ENCODE measurements at places on chromosomes 4 and X. TPM values are rescaled to one million over a fixed set of nuclear protein-coding genes. Genes with fewer than 3 reads are reported as not detected.

KCNIP4 gene
- not detected for total RNA-seq

IL3RA gene
- total RNA-seq = 19.2 TPM

SSX2B gene
- total RNA-seq = not detected

TRPC5OS gene
- total RNA-seq = not detected

EPHA5 gene
- total RNA-seq = 0.11 TPM

DRP2 gene
- 0.74 TPM for total RNA-seq

IL15 gene
- total RNA-seq = 5.6 TPM

TSPAN7 gene
- 40.7 TPM for total RNA-seq

MMRN1 gene
- total RNA-seq = 37.4 TPM

DGAT2L6 gene
- total RNA-seq = not detected

ANOS1 gene
- 44.2 TPM for total RNA-seq

SFRP2 gene
- total RNA-seq = 7.4 TPM

GPR173 gene
- 4.6 TPM for total RNA-seq

OR13H1 gene
- not detected for total RNA-seq

TGIF2LX gene
- total RNA-seq = not detected

DNA sequence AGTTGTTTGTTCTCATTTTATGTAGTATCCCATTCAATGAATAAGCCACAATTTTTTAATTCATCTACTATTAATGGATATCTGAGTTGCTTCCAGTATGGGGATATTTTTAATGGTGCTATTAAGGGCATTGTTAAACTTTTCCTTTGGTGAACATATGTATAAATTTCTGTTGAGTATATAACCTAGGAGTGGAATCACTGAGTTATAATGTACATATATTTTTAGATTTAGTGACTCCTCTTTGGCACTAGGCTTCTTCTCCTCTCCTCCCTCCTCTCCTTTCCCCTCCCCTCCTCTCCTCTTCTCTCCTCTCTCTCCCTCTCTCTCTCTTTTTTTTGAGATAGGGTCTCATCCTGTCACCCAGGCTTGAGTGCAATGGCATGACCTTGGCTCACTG lies 26.4 kb downstream of the RBM47 start:
- H3K27ac ChIP-seq = no peak overlapping the region
- DNase-seq = no peak
- H3K36me3 ChIP-seq = no peaks in the 10 kb centered on the region
- no peaks in the 10 kb centered on the region for H3K27me3 ChIP-seq
- H3K4me1 ChIP-seq = no peaks in the 10 kb centered on the region

DNA sequence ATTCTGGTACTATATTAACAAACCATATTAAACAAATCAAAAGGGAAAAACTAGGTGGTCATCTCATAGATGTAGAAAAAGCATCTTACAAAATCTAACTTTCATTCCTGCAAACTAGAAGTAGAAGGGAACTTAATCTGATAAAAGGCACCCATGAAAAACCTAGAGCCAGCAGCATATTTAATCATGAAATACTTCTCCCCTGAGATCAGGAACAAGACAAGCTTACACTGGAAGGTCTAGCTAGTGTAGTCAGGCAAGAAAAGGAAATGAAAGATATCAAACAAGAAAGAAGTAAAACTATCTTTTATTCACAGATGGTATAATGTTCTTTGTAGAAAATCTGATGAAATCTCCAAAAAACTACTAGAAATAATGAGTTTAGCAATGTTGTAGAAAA lies 41.2 kb downstream of the ATP10D start:
- H3K36me3 ChIP-seq = peaks cover 2% of the 10 kb centered on the region
- H3K4me1 ChIP-seq = peaks cover 2% of the 10 kb centered on the region
- H3K4me3 ChIP-seq = no peak overlapping the region
- H3K27ac ChIP-seq = no peak overlapping the region
- H3K27me3 ChIP-seq = no peaks in the 10 kb centered on the region

DNA sequence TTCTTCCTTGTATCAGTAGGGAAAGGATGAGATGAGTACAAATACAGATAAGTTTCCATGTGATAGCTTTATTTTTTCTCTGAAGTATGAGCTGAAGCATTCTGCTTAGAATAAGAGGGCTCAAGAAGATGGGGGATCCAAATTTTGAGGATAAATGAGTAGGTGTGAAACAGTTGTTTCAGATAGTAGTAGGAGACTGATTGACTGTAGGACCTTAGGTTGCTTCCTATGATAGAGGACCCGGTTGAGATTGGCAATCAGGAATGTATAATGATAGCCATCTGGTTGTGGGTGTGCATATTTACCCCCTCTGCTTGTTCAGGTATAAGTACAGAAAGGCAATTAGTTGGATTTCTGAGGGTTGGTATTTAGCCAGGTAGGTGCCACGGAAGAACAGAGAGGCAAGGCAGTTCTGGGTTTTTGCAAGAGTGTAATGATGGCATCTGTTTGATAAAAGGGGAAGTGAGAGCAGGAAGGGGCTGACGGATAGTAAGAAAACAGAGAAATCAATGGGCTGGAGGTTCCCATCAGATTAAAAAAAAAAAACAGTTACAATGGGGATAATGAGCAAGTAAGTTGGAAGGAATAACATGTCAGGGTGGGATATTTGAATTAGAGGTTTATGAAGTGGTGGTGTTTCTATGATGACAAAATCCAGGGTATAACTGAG lies 13.7 kb downstream of the OCRL start:
- no peak overlapping the region for H3K4me3 ChIP-seq
- H3K27ac ChIP-seq = no peak overlapping the region
- H3K4me1 ChIP-seq = no peaks in the 10 kb centered on the region
- H3K27me3 ChIP-seq = peaks cover 3% of the 10 kb centered on the region
- DNase-seq = no peak

DNA sequence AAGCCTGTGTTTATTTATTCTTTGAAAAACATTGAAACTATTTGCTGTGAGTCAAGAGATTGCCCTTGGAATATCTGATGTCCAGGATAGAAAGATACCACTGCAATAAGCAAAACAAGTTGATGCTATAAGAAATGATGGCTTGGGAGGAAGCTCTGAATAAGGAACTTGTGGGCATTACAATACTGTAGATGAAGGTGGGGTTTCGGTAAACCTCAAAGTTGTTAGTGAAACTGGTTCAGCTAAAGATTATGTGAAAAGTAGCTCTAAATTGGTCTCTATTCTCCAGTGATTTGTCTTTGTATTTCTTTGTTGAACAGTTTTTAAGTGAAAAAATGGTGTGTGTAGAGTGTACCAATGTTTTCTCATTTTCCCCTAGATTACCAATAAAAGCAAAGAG lies 128.7 kb downstream of the AKAP4 start:
- no peaks in the 10 kb centered on the region for H3K36me3 ChIP-seq
- DNase-seq = no peak
- peaks cover 8% of the 10 kb centered on the region for H3K27me3 ChIP-seq

GRCh38 chr4:112765317-112765974 lies 128.5 kb downstream of the LARP7 start:
- H3K27ac ChIP-seq = peak overlapping the region; percentile 18
- no peaks in the 10 kb centered on the region for H3K27me3 ChIP-seq
- no peak overlapping the region for H3K4me3 ChIP-seq
- H3K4me1 ChIP-seq = no peaks in the 10 kb centered on the region
- H3K36me3 ChIP-seq = no peaks in the 10 kb centered on the region
- no peak for DNase-seq

- H3K4me1 ChIP-seq = no peaks in the 10 kb centered on the region
- H3K27me3 ChIP-seq = no peaks in the 10 kb centered on the region
- H3K4me3 ChIP-seq = no peak overlapping the region
These were observed 587.9 kb downstream of the TLL1 start for GRCh38 chr4:166460769-166461550.

DNA sequence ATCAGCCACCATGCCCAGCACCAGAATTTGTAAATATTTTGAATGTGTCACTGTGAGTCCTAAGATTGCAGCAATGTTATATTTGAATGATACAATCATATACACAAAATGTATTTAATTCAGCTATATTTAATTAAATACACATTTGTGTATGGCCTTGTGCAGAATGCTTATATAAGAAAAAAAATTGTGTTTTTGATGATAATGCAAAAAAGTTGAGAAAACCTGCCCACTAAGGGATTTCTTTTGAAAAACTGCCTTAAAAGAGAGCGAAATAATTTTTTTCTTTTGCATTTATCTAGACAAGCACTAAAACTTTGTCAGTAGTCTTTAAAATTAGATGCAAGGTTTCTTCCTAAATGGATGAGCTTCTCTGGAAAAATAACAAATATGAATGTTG lies 68.1 kb upstream of the OTUD4 start:
- H3K4me1 ChIP-seq = no peaks in the 10 kb centered on the region
- no peak overlapping the region for H3K27ac ChIP-seq
- H3K36me3 ChIP-seq = no peaks in the 10 kb centered on the region
- no peaks in the 10 kb centered on the region for H3K27me3 ChIP-seq
- DNase-seq = no peak
- H3K4me3 ChIP-seq = no peak overlapping the region

- no peaks in the 10 kb centered on the region for H3K4me1 ChIP-seq
- H3K27ac ChIP-seq = peak overlapping the region; percentile 56
- no peak for DNase-seq
- H3K36me3 ChIP-seq = no peaks in the 10 kb centered on the region
- no peaks in the 10 kb centered on the region for H3K27me3 ChIP-seq
- no peak overlapping the region for H3K4me3 ChIP-seq
These were observed 90.2 kb upstream of the PDLIM3 start for GRCh38 chr4:185625503-185625902.

DNA sequence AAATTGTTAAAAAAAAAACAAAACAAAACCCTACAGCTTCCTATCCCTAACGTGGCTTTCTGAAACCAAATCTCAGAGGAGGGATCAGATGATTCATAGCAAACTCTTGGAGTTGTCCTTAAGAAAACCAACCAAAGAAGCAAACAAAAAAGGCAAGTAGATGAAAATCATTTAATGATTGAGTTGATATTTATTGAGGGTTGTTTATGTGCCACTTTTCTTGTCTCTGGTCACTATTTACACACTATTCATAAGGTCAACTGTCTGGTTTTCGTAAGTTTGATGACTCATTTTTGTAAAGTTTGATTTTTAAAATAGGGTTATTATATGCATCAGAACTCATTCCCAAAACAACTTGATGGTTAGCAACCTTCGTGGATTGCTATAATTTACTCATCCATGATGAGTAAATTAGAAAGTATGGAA lies 133.4 kb downstream of the UNC5C start:
- no peaks in the 10 kb centered on the region for H3K36me3 ChIP-seq
- no peak overlapping the region for H3K4me3 ChIP-seq
- no peak for DNase-seq
- no peaks in the 10 kb centered on the region for H3K27me3 ChIP-seq

GRCh38 chr4:2817701-2818350 lies 24.9 kb downstream of the SH3BP2 start:
- no peaks in the 10 kb centered on the region for H3K27me3 ChIP-seq
- peak; percentile 56 for DNase-seq
- peak overlapping the region; percentile 51 for H3K4me3 ChIP-seq
- no peaks in the 10 kb centered on the region for H3K36me3 ChIP-seq
- peaks cover 19% of the 10 kb centered on the region for H3K4me1 ChIP-seq
- peak overlapping the region; percentile 68 for H3K27ac ChIP-seq

DNA sequence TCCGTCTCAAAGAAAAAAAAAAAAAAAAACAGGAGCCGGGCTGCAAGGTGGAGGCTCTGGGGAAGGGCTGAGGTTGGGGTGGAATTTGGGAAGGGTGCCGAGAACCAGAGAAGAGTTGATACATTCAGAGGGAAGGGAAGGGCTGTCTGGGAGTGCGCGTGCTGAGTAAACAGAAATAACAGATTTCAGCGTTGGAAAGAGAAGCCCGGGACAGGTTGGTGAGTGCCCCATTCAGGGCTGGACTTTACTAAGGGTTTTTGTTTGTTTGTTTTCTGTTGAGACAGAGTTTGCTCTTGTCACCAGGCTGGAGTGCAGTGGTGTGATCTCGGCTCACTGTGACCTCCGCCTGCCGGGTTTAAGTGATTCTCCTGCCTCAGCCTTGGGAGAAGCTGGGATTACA lies 1.7 kb upstream of the IL3RA start:
- no peaks in the 10 kb centered on the region for H3K27me3 ChIP-seq
- H3K36me3 ChIP-seq = no peaks in the 10 kb centered on the region
- H3K4me1 ChIP-seq = no peaks in the 10 kb centered on the region
- DNase-seq = no peak
- H3K27ac ChIP-seq = no peak overlapping the region

DNA sequence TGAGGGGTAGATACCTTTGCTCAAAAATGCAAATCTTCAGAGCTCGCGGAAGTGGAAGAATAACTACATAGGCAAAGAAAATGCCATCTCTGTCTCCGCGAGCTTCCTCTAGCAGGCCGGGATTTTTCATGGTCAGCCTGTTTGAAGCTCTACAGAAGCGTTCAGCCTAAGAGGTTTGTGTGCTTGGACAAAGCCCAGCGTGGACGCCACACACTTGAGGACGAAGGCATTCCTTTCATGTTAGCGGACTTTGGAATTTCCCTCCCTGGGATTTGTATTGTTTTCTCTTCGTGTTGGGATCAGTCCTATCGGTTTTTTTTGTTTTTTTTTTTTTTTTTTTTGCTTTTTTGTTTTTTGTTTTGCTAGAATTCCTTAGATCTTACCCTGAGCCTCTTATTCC lies 53.7 kb downstream of the SMIM31 start:
- no peak overlapping the region for H3K4me3 ChIP-seq
- no peaks in the 10 kb centered on the region for H3K4me1 ChIP-seq
- no peaks in the 10 kb centered on the region for H3K36me3 ChIP-seq

DNA sequence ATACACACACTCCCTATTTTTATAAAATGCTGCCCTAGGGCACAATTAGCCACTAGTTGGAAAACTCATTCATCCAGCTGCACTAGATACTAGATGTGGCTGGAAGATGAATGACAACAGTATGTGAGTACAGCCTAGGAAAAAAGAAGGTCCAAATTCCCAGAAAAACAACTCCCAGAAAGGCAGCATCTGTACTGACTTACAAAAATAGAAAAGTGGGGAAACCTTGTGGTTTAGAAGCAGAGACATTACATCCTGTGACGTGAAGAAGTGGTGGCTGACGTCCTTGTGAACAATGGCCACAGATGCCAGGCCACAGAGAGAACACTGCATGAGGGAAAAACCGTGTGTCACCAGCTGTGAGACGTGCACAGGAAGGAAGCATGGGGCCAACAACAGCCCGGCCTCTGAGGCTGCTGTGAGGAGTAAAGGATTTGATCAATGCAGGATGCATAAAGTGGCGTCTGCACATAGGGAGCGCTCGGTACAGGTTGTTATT lies 81.2 kb downstream of the SPRY1 start:
- no peaks in the 10 kb centered on the region for H3K27me3 ChIP-seq
- H3K36me3 ChIP-seq = no peaks in the 10 kb centered on the region
- DNase-seq = peak; percentile 28
- H3K4me1 ChIP-seq = peaks cover 10% of the 10 kb centered on the region

DNA sequence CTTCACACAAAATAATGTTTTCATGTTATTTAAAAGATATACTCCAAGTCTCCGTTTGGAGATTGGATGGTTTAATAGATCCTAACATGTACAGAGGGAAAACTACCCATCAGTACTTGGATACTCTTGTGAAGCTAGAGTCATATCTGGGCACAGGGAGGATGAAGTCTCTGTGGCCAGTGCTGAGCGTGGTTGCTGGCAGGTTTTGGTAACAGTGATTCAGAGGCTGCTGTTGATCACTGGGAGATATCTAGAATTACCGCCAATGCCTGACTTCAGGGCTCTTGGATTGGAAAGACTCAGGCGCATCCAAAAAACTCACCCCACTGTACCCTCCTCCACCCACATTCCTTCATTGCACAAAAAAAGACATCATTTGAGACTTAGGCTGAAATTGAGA lies 107.2 kb upstream of the PGRMC2 start:
- no peak overlapping the region for H3K27ac ChIP-seq
- no peaks in the 10 kb centered on the region for H3K36me3 ChIP-seq
- DNase-seq = no peak
- no peaks in the 10 kb centered on the region for H3K27me3 ChIP-seq

GRCh38 chrX:153333821-153334653 lies at the start of gene ZNF275:
Gene ZNF275 (plus strand): TSS chrX:153334153. CDS start chrX:153336680, 2,527 bp downstream.
- peak within 1 kb of the TSS; percentile 60 for H3K4me3 ChIP-seq
- H3K36me3 ChIP-seq = no peaks in the 10 kb centered on the region
- peak within 1 kb of the TSS; percentile 17 for H3K27ac ChIP-seq
- H3K4me1 ChIP-seq = no peaks in the 10 kb centered on the region
- DNase-seq = peak; percentile 88

Measured in lung (tissue), 17 donors.